ENCODE measurements at places on chromosomes 12 and 14.

- DNase-seq, result no peak
Measured at GRCh38 chr12:96020314-96021003, 14.9 kb downstream of the LTA4H start.

DNA sequence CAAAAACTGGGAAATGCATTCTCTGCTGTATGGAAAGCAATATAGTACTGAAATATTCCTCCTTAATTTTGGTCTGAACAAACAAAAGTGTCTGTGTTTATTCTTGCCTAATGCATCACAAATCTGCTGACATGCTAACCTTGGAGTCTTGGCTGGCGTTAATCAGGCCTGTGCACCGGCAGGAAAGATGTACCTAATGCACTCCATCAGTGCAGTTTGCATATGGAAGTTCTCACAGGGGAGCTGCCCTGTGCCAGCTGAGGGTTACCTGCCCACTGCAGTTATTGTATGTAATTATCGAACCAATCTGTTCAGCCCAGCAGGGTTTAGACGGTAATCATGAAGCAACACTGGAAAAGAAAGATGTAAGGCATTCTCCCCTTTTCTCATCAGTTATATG is 76.9 kb downstream of the VRK1 start:
- no peak for DNase-seq

GRCh38 chr12:44829045-44829444 is 47.1 kb downstream of the NELL2 start:
- no peak for DNase-seq

DNA sequence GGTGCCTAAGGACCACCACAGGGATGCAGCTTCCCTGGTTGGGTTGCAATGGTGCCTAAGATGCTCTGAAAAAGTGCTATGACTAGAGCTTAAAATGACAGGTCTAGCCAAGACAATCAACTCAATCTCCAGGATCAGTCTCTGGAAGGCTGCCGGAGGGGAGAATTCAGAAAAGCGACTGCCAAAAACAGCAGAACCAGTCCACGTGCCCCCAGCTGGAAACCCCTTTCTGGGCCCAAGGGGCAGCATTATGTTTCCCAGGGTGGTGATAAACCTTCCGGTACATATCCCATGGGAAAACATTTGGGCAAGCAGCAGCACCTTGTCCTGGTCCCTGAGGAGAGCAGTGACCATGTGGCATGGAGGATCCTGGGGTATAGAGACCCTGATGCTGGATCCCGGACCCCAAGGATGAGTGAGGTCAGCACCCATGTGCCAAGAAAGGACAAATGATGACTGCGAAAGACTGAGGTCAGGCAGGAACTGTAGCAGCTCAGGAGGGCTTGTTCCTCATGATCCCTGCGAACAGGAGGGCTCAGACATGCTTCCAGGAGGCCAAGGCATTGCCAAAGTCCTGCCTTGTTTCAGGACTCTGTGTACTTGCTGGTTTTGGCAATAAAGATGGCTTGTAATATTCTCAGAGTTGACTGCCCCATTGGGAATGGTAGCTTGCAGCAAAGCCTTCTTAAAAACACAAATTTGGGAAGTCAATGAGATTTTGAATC is 49.9 kb upstream of the LTBP2 start:
- no peak for DNase-seq

GRCh38 chr12:44101475-44101874 is 265.6 kb downstream of the TMEM117 start:
- DNase-seq, result no peak

DNA sequence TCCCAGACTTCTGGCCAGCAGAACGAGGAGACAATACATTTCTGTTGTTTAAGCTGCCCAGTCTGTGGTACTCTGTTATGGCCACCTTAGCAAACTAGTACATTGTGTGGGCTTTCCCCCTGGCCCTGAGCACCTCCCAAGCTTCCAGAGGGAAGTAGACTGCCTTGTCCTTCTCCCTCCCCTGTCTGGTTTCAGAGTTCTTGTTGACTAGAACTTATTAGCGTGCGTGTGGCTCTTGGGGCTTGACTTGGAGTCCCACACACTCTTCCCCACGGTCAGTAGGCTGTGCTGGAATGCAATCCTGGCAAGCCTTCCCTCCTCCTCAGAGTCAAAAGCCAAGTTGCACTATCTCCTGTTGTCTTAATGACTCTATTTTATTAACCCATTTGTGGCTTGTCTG is 27.7 kb downstream of the FBLN5 start:
- DNase-seq, result no peak

GRCh38 chr14:100525615-100526014 is 61.6 kb downstream of the BEGAIN start:
- DNase-seq, result no peak

DNA sequence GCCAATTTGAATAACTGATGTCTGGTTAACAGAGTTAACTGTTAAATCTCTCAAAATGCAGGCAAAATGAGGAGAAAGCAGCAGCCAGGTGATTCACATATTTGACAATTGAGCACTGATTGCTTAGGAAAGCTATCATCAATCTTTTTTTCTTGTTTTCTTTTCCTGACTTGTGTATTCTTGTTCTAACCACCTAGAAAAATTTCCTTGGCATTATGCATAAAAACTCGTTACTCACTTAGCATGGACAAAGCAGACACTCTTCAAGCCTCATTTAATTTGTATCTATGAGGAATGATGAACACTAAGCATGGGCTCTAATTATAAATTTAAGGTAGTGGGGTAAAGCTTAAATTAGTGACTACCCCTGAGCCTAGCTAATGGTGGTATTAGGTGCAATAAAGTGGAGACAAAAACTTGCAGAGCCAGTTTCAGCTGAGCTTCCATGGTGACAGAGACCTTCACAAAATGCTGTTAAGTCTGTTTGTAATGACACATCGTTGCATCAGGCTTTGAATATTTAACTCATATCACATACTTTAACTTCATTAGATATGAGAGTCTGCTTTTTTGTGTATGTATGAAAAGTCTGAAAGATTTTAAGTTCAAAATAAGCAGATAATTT is 52.0 kb downstream of the RASSF9 start:
- DNase-seq, result peak; percentile 1

DNA sequence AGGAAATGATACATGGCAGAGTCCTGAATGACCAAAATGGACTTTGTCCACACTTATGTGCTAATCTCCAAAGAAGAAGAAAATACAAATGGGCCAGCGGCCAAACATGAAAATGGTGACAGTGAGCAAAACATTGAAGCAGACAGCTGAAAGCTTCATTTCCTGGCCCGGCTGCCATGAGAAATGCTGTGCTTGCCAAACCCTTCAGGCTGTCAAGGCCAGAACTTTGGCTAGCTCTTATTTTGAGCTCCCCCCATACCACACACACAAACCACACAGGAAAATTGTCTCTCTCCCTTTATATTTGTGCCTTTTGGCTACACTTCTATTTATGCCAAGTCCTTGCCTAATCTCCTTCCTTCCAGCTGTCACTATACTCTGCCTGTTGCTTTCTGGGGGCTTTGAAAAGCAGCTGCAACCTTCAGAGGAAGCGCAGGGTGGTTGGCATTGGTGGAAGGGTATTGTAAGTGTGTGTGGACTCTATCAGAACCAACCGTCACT is 323.8 kb downstream of the RAD51B start:
- DNase-seq, result no peak

- no peak for DNase-seq
Measured at GRCh38 chr14:77309131-77309530, 11.6 kb downstream of the POMT2 start.

DNA sequence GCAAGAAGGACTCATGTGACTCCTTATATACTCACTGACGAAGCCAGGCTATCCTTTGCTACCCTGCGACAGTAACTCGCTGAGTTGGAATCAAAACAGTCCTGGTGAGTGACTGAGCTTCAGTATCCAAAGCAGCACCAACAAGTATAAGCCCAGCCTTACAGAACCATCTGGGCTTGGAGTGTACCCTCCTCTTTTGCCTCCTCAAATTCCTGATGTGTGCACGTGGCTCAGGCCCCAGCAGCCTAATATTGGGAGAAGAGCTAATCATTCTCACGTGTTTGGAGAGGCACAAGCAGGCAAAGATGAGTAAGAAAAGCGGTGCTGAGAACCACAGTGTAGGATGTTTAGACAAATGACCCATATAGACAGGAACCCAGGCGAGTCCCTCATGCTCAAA is 34.4 kb downstream of the PPTC7 start:
- DNase-seq, result peak; percentile 60

GRCh38 chr14:23154964-23155587 is 28.4 kb downstream of the SLC7A8 start:
- DNase-seq, result peak; percentile 85

GRCh38 chr14:90681929-90682328 is 134.3 kb downstream of the TTC7B start:
- no peak for DNase-seq

GRCh38 chr12:6442836-6443235 is 1.9 kb upstream of the CD27 start:
- DNase-seq, result no peak

DNA sequence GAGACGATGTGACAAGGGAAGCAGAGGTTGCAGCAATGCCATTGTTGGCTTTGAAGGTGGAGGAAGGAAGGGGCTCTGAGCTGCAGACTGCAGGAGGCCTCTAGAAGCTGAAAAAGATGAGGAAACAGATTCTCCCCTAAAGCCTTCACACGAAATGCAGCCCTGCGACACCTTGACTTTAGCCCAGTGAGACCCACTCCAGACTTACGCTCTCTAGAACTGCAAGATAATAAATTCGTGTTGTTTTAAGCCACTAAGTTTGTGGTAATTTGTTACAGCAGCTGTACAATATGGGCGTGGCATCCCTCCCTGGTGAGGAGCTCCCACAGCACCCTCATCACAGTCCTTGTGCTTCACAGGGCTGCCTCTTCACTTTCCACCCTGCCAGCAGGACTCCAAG is 53.2 kb downstream of the GOLGA5 start:
- no peak for DNase-seq

DNA sequence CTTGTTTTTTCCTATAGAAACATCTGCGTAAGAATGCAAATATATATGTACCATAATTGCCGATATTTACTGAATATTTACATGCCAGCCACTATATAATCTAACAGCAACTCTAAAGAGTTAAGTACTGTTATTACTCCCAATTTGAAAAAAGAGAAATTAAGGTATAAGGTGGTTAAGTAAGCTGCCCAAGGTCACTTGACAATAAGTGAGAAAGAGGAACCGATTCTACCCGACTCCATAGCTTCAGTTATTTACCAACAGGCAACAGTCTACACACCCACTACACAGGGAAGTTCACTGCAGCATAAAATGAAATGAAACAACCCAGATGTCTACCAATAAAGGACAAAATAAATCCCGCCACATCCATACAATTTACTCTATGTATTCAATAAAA is 1.1 kb downstream of the MIS18BP1 start:
- no peak for DNase-seq

GRCh38 chr12:86389949-86390348 is 133.8 kb upstream of the MGAT4C start:
- peak; percentile 5 for DNase-seq

- DNase-seq, result no peak
Measured at GRCh38 chr12:111409403-111409779, 3.7 kb downstream of the SH2B3 start.

DNA sequence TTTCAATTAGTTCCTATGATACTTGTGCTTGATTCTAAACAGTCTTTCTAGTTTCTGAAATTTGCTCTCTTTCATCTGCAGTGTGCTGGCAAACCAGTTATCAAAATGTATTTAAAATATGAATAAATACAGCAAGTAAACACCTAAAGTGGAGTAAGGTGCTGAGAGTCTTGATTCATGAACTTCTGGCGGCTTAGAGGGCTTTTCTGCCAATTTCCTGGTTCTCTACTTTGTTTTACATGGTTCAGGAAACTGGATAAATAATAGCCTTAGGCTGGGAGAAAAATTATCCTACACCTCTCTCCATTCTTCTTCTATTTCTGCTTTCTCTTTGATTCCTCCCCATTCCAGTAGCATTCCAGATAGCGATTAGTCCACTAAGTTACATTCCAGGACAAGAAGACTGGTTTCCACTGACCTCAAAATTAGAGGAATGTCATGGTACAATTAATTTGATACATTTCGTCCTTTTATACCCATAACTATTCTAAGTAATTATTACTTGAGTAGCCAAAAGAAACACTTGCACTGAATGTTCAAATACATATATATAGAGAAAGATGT is 14.9 kb downstream of the ATP2B1 start:
- DNase-seq, result no peak

DNA sequence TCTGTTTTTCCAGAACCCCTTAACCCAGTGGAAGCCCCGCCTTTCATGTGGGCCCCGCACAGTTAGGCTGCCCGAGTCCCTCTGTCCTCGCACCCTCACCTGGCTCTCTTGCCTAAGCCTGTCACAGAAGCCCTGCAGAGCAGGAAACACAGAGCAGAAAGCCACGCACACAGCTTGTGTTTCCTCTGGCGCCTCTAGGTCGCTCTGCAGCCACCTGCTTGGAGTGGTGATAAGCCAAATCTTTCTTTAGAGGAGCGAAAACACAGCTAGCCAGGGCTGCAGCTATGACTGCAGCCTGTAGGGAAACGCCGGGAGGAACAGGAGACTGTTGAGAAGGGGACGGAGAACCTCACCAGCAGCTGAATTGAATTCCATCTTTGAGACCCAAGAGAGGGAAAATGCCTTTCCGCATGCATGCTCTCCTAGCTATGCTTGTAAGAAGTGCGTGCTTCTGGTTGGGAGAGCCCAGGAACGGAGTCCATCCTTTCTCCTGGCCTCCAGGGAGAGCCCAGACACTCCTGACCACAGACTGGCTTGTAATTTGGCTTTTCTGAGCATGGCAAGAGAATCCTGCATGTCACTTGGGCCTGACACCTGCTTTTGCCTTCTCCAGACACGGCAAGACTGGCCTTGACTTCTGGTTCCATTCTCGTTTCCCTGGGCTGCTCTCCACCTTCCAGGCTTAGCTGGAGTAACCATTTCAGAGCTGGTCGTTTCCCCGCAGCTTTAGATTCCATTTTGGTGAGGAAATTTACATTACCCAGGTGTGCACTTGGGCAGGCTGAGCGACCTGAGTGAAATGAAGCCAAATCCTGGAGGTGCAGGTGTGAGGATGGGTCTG is 301.6 kb downstream of the CACNA1C start:
- DNase-seq, result no peak

DNA sequence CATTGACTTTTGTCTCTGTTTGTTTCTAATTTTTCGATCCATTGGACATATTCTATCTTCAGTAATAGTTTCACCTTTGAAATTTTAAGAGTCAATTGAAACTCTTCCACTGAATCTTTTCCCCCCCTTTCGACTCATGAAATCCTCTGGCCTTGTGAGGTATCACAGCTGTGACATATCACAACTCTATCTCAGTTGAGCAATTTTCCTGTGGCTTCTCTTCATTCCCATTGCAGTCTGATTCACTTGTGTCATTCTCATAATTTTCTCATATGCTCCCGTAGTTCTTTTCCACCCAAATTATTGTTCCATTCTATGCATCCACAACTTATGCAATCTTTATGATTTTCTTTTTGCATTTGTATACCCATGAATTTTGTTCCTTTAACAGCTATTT is 261.6 kb downstream of the DACT1 start:
- DNase-seq, result peak; percentile 62
